Colonic mucosa (tissue), 4 donors: ENCODE measurements at places on chromosomes 5 and 9. TPM values are rescaled to one million over a fixed set of nuclear protein-coding genes. Genes with fewer than 3 reads are reported as not detected.

DNA sequence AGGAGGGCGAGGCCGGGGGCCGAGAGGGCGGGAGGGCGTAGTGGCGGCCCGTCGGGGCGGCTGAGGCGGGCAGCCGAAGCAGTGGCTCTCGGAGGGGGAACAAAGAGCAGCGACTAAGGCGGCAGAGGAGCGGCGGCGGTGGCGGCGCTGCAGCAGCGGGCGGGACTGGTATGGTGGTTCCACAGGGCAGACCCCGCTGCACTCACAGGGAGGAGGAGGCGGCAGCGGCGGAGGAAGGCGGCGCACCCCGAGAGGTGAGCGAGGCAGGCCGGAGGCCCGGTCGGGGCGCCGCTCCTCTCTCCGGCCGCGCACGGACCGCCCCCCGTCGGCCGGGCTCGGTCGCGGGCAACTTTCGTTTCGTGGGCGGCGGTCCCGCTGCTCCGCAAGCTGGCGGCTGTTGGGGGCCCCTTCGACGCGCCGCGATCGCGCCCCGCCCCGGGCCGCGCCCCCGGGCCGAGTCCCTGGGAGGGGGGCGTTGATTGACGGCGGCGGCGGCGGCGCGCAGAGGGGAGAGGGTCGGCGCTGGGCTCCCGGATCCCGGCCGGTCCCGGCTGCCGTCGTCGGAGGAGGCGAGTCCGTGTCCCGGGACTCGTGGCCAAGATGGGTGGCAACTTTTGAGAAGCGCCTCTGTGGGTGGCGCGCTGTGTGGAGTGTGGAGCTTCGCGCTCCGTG is 467 bp downstream of the CNOT6 start:
- H3K27me3 ChIP-seq, result no peaks in the 10 kb centered on the region
- no peaks in the 10 kb centered on the region for H3K36me3 ChIP-seq
- peak; percentile 46 for DNase-seq
- peak overlapping the region; percentile 96 for H3K27ac ChIP-seq
- peaks cover 12% of the 10 kb centered on the region for H3K4me1 ChIP-seq

- H3K27ac ChIP-seq, result no peak overlapping the region
- H3K4me1 ChIP-seq, result no peaks in the 10 kb centered on the region
- H3K4me3 ChIP-seq, result no peak overlapping the region
- no peak for DNase-seq
Measured at GRCh38 chr5:74556631-74557595, 83.6 kb downstream of the ENC1 start.

The ALDH1A1 gene
- total RNA-seq, result 102 TPM

The MYOT gene
- total RNA-seq, result 3.2 TPM

DNA sequence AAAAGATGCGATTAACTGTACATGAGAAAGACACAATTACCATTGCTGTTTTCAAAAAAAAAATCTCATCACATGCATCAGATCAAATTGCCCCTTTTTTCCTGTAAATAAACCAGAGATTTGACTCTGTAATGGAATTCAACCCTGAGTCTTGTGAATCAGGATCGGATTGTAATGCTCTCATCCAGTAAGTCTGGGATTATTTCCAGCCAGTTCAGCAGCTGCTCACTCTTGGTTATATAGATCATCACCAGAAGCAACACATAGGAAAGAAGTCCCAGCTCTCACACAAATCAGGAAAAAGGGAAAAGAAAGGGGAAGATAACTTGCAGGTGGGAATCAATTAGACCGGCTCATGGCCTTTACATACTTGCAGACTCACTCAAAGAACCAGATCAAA is 97.8 kb upstream of the SPOCK1 start:
- H3K27me3 ChIP-seq, result no peaks in the 10 kb centered on the region
- DNase-seq, result no peak
- H3K4me3 ChIP-seq, result no peak overlapping the region

The PCA3 gene
- not detected for total RNA-seq

DNA sequence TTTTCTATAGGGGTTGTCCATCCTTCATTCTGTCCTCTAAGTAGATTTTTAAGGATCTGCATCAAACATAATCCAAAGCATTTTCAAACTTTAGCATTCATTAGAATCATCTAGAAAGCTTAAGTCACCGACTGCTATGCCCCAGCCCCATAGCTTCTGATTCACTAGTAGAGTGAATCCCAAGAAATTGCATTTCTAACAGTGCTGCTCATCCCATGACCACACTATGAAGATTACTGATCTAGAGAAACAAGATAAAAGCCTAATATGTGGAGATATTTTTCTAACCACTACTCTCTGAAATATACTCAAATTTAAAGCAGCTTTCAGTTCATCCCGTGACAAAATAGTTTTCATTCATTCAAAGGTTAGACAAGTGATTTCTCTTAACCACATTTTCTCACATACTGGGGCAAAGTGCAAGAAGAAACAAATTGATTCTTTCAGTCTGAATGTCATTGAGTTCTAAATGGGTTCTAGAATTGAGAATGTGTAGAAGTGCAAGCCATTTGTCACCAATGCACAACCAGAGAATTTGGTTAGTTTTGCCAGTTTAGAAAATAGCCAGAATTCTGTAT is 286.9 kb upstream of the CD180 start:
- no peaks in the 10 kb centered on the region for H3K36me3 ChIP-seq
- no peaks in the 10 kb centered on the region for H3K27me3 ChIP-seq
- no peak for DNase-seq
- H3K4me1 ChIP-seq, result no peaks in the 10 kb centered on the region
- no peak overlapping the region for H3K27ac ChIP-seq

GRCh38 chr5:159098603-159099436 is 896 bp downstream of the EBF1 start:
- peak overlapping the region; percentile 40 for H3K4me3 ChIP-seq
- peaks cover 70% of the 10 kb centered on the region for H3K27me3 ChIP-seq
- H3K36me3 ChIP-seq, result no peaks in the 10 kb centered on the region
- peak; percentile 27 for DNase-seq
- peak overlapping the region; percentile 57 for H3K27ac ChIP-seq

The ARL14EPL gene
- total RNA-seq, result not detected

- H3K4me3 ChIP-seq, result no peak overlapping the region
- H3K4me1 ChIP-seq, result no peaks in the 10 kb centered on the region
- DNase-seq, result peak; percentile 72
- no peaks in the 10 kb centered on the region for H3K36me3 ChIP-seq
- peak overlapping the region; percentile 0 for H3K27ac ChIP-seq
Measured at GRCh38 chr5:125411071-125411743, 664.8 kb upstream of the ZNF608 start.

The IL17B gene
- total RNA-seq, result 0.42 TPM

The MZB1 gene
- 10.6 TPM for total RNA-seq

The OXCT1 gene
- total RNA-seq, result 31.3 TPM

DNA sequence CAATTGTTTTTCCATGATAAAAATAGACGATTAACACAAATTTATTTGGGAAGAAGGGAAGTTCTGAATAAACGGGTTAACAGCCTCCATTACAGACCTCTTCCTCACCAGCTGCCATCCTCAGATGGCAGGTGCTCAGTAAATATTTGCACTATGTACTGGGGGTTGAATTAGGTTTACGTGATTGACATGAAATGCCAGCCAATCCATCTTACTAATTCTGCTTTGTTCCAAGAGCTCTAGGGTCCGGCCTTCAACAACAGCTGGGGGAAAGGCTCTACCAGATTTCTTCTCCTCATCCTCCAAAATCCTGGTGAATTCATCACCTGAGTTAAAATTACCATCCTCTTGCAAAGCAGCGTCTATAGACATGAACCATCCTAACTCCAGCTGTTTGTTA is 104.6 kb downstream of the MTX3 start:
- DNase-seq, result no peak
- H3K27ac ChIP-seq, result no peak overlapping the region
- no peaks in the 10 kb centered on the region for H3K36me3 ChIP-seq

DNA sequence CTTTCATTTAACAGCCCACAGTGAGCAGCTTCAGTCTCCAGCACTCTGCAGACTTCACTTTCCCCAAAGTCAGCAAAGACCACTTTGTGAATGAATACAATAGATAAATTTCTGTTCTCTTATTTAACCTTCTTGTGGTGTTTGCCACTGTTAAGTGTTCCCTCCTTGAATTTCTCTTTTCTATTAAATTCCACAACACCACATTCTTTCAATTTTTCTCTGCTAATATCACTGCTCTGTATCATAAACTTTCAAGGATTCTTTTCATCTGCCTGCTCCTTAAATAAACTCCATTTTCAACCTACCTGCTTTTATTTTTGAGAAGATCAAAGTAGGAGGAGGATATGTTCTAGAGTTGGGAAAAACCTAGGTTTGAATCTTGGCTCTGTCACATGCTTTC is 739.5 kb upstream of the GRAMD2B start:
- H3K36me3 ChIP-seq, result no peaks in the 10 kb centered on the region
- no peaks in the 10 kb centered on the region for H3K27me3 ChIP-seq
- no peak overlapping the region for H3K4me3 ChIP-seq

The EDIL3 gene
- 27.5 TPM for total RNA-seq

DNA sequence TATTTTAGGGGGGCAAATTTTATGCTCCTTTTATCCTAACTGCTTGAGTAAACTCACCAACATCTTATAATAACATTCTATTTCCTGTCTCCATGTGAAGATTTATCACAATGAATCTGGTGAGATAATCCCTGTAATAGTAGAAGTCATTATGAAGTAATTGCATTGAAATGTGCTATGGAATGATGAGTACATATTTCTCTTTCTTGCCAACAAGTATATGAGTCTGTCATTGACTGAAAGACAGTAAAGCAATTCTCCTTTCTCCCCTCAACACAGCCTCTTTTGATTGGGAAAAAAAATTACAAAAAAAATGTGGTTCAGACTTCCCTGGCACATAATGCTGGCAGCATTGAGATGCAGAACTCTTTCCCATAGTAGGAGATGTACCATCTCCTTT is 459.2 kb upstream of the RGMB start:
- no peaks in the 10 kb centered on the region for H3K36me3 ChIP-seq
- no peak overlapping the region for H3K4me3 ChIP-seq
- no peak overlapping the region for H3K27ac ChIP-seq
- no peaks in the 10 kb centered on the region for H3K27me3 ChIP-seq
- no peak for DNase-seq

The GDF9 gene
- total RNA-seq, result 0.64 TPM
